ENCODE measurements at places on chromosomes 1 and 21.

DNA sequence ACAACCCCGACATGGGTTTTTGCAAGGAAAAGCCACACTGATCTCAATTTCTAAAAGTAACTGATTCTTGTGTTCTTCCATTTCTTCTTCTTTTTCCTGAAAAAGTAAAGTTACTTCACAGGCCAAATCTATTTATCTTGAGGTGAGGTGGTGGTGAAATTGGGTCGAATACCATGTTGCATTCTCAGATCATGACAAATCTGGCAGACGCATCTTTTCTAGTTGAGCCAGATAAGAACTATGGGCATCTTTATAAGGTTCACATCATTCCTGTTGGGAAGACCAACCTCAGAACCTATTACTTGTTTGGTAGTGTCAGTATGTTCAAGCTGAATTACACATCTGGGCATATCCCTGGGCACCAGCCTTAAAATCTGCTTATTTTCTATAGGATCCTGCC lies 78.6 kb upstream of the USP25 start:
- DNase-seq, result no peak

- DNase-seq, result no peak
Measured at GRCh38 chr1:69110851-69111250, 456.9 kb upstream of the LRRC7 start.

GRCh38 chr1:198187973-198188588 lies 31.3 kb downstream of the NEK7 start:
- peak; percentile 21 for DNase-seq

DNA sequence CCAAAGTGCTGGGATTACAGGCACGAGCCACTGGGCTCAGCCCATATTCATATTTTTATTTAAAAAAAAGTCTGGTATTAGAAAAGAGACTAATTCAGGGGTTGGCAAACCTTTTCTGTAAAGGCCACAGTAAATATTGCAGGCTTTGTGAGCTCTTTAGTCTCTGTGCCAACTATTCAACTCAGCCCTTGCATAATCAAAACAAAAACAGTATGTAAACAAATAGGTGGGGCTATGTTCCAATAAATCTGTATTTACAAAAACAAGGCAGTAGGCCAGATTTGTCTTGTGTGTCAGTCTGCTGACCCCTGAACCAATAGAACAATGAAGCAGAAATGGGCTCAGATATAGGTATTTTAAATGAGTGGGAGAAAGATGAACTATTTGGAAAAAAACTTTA lies 49.3 kb downstream of the CDC42BPA start:
- no peak for DNase-seq

- DNase-seq, result peak; percentile 12
Measured at GRCh38 chr1:182877331-182877730, 38.2 kb downstream of the DHX9 start.

- DNase-seq, result peak; percentile 91
Measured at GRCh38 chr1:109979489-109980091, 5.0 kb upstream of the AHCYL1 start.

DNA sequence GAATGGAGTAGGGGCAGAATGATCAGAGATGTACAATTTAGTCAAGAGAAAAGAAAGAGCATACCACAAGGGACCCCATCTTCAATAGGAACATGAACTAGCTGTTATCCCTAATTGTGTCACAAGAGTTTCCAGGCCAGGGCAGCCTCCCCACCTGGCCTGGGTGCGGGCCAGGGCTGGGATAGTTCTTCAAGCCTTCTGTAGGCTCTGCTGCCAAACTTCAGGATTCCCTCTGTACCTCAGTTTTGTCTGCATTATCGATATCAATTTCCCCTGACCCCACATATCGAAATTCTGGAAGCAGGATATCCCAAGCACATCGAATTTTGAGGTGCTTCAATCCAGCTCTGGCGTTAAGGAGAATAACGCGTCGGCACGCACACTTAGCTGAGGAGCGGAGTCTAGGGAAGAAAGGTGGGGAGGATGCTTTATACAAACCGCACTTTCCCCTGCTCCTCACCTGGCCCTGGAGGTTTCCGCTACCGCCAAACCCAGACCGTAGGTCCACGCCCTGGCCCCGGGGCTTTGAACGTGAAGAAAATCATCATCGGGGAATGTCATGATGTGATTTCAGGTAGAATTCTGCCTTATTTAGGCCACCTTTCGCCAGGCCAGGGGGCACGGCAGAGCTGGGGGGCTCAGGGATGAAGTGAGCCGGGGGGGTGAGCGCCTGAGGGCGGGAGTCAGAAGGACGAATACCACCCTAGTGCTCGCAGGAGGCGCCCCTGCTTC lies 7.4 kb downstream of the HLX start:
- no peak for DNase-seq

DNA sequence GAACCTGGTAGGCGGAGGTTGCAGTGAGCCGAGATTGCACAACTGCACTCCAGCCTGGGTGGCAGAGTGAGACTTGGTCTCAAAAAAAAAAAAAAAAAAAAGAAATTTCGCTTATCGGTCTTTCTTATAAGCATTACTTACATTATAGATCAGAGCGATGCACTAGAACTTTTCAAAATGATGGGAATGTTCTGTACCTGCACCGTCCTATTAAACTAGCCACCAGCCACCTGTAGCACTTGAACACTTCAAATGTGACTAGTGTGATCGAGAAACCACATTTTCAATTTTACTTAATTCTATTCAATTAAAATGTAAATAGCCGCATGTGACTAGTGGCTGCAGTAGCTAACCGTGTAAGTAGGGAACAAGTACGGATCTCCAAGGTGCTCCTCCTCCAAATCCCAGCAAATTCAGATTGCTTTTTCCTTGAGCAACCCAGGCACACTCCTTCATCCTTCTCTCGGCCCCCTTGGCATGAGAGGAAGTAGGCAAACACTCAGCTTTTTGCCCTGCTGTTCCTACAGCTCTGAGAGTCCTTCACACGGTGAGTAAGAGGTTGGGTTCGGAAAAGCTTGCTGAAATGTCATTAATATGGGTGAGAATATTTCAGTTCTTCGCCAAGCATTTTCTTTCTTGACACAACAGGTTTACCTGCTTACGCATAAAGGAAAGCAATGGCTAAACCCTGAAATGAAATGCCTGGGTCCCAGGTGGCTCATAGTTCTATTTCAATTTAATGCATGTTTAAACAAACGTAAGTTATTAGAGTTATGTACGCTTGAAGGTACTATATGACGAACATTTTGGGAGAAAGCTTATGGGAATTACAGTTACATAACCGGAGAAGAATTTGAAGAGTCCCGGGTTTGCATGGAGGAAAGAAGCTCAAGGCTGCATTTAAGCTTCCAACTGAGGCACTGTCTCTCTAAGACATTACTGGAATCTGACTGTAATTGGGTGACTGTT lies 69.5 kb upstream of the HUNK start:
- no peak for DNase-seq

DNA sequence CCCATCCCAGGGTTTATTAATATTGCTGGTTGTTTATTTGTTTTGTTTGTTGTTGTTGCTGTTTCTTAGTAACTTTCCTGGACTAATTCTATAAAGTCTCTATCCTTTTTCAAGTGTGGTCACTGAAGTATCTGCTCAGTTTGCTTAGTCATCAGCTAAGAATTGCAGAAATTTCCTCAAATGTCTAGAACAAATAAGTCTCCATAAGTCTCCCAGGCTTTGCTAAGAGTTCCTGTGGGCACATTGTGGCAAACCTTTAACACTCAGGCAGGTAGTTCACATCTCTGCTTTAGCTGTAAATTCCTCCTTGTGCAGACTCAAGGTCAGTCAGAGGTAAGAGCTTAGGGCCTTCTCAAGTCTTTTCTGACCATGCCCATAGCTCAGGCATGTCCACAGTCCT lies 38.9 kb upstream of the C1orf185 start:
- peak; percentile 71 for DNase-seq

- peak; percentile 57 for DNase-seq
Measured at GRCh38 chr1:200153277-200154055, 126.0 kb downstream of the NR5A2 start.

GRCh38 chr1:8214501-8215173 lies 103.3 kb upstream of the SLC45A1 start:
- DNase-seq, result no peak

- no peak for DNase-seq
Measured at GRCh38 chr1:18951818-18952391, 4.6 kb downstream of the IFFO2 start.

GRCh38 chr1:189605226-189605625 lies 872.4 kb downstream of the BRINP3 start:
- DNase-seq, result no peak

- DNase-seq, result peak; percentile 88
Measured at GRCh38 chr21:43591571-43591970, 67.7 kb downstream of the HSF2BP start.

DNA sequence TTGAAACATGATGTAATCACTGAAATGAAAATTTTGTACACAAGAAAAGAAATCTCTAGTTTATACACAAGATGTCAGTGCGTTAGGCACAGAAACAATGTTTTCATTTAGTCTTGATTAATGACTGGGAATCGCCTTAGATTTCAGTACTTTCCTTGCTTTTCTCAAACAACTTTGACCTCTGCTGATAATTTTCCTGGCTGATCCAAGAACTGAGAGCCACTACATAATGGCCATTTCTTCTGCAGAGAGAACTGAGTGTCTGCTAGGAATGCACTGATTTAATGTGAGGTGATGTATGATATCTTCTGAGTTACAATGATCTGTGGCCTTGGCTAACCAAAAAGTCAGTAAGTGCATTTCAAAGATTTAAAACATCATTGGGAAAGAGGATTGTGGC lies 308.1 kb downstream of the CTH start:
- DNase-seq, result no peak

- peak; percentile 76 for DNase-seq
Measured at GRCh38 chr1:43786960-43787359, 79.6 kb downstream of the ST3GAL3 start.

DNA sequence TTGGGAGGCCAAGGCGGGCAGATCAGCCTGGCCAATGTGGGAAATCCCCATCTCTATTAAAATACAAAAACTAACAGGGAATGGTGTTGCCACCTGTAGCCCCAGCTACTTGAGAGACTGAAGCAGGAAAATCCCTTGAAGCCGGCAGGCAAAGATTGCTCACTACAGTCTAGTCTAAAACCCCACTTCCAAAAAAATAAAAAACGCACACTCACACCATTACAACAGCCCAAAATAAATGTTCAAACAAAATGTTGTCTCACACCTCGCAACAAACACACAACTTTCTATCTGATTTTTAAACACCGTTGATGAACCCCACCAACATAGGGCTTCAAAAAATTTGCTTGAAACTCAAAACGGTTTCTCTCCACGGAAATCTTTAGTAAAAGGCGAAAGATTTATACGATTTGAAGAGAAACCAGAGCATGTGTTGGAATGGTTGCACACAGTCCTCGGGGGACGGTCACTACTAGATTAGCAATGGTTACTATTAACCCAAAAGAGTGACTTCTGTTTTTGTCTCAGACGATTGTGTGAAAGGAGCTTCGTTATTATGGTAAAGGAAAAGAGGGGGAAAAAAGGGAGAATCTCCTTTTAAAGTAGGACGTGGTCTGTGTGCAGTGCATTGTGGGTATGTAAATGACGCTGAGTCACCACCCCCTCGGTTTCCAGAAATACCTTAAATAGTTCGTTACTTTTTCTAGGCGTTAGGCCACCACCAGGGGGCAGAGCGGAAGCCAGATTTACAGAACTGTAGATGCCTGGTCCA lies at the start of gene RNU5D-1:
RNU5D-1 (minus strand) TSS at position 430 of the 772 bp plus-strand sequence.
- peak; percentile 98 for DNase-seq

- no peak for DNase-seq
Measured at GRCh38 chr1:165852871-165853270, 25.5 kb downstream of the UCK2 start.

DNA sequence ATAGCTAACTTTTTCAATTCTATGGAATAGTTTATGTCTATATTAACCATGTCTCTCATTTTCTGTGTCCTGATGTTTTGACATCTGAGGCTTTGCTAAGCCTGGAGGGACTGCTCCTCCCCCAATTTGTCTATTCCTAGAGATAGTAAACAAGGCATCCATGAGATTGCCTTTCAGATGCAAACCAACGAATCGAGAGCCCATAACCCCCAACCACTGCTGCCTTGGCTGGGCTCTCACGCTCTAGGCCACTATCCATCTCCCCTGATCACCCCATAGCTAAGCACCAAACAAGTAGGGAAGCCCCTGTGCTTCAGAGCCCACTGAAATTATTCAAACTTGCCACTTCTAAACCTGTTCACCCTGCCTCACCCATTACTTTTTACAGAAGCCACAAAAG lies 437.7 kb downstream of the SETD4 start:
- DNase-seq, result no peak

GRCh38 chr1:237921306-237921705 lies 30.6 kb upstream of the ZP4 start:
- no peak for DNase-seq

- DNase-seq, result no peak
Measured at GRCh38 chr1:235525314-235525713, 21.1 kb upstream of the B3GALNT2 start.
